Stimulated activated naive CD8-positive, alpha-beta T cell treated with anti-CD3 and anti-CD28 coated beads, Interleukin-15, amount 100 ng/mL, for 72 hours (primary cell): ENCODE measurements at places on chromosomes 1 and 21.

GRCh38 chr21:42199868-42200463, 19.0 kb upstream of the ABCG1 start:
- DNase-seq = no peak

- DNase-seq = no peak
These were observed 56.8 kb downstream of the TENT5C start for GRCh38 chr1:117662667-117663066.

- peak; percentile 9 for DNase-seq
These were observed 552 bp downstream of the PLD5 start for GRCh38 chr1:242523719-242524570.

DNA sequence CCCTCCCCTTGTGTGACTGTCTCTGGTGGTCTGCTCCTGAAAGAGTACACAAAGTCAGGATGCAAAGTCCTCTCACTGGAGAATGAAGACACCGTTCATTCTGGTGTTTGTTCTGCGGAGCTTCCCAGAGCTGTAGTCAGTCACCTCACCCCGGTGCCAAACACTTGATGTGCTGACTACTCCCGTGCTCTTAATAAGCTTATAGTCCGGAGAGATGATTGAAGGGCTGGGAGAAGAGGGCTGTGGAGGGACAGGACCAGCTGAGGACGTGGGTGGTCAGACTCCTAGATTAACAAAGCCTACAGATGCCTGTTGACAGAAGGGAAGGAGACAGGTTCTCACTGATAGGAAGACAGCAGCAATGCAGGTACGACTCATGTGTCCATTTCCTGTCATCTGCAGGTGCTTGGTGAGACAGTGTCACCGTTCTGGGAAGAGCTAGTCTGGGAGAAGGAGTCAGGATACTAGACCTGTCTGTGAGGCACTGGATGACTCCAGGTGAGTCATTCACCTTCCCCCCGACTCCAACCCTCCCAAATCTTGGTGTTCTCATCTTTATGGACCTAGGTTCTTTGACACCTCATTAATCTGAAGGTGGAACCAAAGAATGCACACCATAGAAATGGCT, 40.4 kb upstream of the LRRN2 start:
- no peak for DNase-seq

- no peak for DNase-seq
These were observed 4.3 kb downstream of the LYPLAL1 start for GRCh38 chr1:219177940-219178339.

- no peak for DNase-seq
These were observed 8.7 kb downstream of the SMG7 start for GRCh38 chr1:183480971-183481441.

- DNase-seq = no peak
These were observed 95.3 kb downstream of the PDE9A start for GRCh38 chr21:42748620-42749176.

DNA sequence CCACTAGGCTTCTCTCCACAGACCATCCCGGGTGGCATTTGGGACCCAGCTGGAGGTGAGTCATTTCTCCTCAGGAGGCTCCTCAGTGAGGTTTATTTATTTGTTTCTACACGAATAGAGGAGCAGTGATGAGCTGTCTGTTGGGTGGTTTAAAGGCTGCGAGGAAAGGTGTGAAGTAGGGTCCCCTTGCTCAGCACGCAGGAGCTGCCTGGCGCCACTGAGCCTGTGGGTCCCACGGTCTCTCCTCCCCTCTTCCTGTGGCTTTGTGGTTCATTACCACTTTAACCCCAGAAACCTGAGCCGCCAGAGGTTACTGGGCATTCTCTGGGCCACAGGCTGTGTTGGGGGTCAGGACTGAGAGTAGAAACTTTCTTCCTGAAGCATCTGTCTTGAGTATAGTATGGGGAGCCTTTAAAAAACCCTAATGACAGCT, 39.9 kb downstream of the IL6R start:
- peak; percentile 59 for DNase-seq

DNA sequence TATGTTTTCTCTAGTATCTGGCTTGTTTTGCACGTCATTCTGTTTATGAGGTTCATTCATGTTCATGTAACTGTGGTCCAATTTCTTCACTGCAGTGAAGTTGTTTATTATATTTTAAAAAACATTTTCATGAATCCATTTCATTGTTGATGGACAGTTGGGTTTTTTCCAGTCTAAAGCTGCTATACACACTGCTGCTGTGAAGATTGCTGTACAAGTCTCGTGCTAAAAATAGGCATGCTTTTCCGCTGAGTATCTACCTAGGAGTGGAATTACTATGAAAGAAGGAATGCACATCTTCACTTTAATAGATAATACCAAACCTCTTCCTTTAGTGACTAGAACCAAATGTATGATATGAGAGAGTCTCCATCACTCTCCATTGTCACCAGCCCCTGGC, 49.0 kb upstream of the ETS2 start:
- DNase-seq = no peak

DNA sequence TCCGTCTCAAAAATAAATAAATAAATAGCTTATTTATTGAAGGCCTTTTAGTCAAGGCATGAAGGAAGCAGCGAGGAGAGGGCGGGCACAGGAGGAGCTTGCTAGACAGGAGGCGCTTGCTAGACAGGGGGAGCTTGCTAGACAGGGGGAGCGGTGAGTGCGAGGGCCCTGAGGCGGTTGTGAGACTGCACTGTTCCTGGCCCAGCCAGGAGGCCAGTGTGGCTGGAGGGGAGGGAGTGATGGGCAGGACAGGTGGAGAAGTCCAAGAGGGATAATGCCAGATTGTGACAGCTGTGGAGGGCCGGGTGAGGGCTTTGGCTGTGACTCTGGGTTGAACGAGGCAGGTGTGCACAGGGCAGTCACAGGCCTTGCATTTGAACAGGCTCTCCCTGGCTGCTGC, 18.2 kb downstream of the KIF17 start:
- DNase-seq = no peak

- no peak for DNase-seq
These were observed 511.7 kb downstream of the USP25 start for GRCh38 chr21:16241479-16241963.

DNA sequence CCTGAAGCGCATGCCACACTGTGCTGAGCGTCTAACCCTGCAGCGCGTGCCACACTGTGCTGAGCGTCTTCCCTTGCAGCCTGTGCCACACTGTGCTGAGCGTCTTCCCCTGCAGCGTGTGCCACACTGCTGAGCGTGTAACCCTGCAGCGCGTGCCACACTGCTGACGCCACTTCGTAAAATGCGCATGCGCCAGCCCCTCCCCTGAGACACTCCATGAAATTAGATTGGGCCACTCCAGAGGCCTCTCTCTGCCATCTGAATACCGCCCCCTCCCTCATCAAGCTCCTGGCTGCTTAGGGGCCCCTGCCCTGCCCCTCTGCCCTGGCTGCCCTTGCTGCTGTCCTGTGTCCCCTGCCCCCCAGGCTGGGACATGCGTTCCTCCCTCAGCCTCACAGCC, 84.8 kb downstream of the POFUT2 start:
- DNase-seq = no peak

DNA sequence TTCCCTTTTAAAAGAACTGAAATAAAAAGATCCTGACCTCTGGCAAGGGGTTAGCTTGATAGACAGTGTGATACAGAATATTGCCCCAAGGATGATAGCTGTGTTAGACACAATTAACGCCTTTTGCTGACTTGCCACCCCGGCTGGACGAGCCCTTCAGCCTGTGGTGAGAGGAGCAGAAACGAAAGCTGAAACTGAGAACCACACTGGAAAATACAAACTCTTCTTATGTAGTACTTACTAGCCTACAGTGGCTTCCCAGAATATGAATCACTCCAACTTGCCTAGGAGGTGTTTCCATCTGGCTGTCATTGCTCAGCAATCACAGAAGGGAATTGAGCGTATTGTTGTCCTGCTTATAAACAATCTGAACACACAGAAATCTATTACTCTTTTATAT, 22.9 kb downstream of the SAMSN1 start:
- peak; percentile 59 for DNase-seq

GRCh38 chr1:206987873-206988272, 17.6 kb upstream of the FCAMR start:
- DNase-seq = no peak

DNA sequence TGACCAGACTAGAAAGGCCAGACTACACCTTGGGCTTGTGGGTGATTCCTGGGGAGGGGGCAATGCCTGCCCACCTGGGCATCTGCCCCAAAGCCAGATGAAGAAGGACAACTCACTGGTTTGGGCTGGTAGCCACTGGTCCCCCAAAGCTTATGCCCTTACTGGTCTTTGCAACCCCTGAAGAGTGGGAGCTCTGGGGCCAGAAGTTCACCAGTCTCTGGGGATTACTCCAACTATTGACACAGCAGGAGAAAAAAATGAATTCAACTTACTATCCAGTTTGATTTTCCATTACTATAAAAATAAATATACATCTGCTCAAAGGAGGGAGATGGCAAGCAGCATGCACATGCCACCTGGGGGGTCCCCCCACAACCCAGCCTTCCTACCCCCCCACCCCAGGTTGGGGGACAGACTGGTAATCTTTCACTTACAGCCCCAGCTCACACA, 2.6 kb downstream of the AHDC1 start:
- no peak for DNase-seq

- DNase-seq = no peak
These were observed 13.6 kb upstream of the LYPLAL1 start for GRCh38 chr1:219159946-219160645.

- no peak for DNase-seq
These were observed 23.1 kb upstream of the ATP6V1G3 start for GRCh38 chr1:198563583-198563982.

DNA sequence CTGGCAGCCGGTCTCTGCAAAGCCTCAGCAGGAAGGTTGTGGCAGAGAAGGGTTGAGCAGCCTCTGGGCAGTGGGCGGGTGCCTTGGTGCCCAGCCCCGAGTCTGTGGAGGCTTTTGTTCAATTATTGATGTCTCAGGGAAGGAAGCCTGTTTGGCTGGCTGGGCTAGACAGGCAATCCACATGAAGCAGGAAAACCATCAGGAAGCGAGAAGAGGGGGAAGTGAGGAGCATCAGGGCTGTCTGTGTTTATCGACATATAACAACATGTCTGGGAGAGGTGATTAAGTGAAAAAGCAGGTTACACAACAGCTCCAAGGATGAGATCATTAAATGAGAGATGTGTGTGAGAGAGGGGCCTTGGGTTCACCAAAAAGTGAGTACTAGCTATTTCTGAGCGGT, 105.4 kb downstream of the UBE2U start:
- DNase-seq = no peak

DNA sequence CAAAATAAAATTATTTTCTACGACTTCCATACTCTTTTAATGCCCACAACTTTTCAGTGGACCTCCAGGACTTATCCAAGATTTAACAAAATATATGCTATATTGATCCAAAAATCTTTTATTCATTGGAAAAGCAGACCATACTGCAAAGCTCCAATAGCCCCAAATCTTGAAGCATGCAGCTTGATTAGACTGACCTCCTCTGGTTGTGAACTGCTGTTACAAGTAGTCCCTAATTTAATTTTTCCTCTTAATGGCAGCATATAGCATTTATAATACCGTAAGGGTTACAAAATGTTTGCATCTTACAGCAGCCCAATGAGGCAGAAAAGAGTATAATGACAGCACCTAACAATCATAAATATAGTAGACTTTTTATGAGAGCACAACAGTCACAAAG, 49.8 kb downstream of the TPR start:
- DNase-seq = no peak
